ENCODE measurements at places on chromosomes 1 and 21.

DNA sequence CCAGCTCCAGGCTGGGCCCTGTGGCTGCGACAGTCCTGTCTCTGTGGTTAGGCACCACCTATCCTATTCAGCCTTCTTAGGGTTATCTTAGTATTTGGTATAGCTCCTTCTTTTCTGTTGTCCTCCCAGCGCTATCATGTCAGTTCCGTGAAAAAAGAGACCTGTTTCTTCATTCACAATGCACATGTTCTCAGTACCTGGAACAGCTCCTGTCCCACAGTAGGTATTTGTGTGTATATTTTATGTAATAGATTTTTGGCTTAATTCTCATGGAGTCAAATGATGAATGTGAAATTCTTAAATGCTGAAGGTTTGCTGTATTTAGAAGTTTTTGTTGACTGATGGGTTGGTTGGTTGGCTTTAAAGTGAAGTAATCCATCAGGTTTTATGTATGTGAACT, 279.7 kb downstream of the ST6GALNAC3 start:
- DNase-seq = no peak

DNA sequence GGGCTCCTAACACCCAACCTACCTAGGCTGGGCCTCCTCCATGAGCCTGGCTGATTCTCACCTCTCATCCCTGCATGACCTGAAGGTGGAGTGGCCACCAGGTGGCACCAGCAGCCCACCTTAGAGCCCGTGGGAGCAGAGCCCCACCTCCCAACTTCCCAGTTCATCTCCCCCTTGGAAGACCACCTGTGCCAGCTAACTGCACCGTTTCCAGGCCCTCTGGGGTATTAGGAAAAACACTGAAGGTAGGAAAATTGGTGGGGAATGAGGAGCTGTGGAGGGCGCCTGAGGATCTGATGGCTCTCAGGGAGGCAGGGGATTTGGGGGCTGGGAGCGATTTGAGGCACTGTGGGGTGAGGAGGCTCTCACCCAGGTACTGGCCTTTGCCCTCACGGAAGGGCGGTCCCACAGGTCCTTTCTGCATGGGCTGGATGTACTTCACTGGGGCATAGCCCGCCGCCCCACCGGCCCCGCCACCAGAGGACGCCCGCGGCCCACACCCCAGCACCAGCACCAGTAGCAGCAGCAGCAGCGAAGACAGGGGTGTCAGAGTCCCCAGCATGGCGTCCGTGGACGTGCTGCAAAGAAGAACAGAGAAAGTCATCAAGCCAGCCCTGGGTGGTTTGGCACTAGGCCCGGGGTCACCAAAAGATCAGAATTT, 11.1 kb downstream of the ADPRS start:
- peak; percentile 50 for DNase-seq

- peak; percentile 29 for DNase-seq
These were observed 2.2 kb downstream of the RNF19B start for GRCh38 chr1:32962248-32962896.

DNA sequence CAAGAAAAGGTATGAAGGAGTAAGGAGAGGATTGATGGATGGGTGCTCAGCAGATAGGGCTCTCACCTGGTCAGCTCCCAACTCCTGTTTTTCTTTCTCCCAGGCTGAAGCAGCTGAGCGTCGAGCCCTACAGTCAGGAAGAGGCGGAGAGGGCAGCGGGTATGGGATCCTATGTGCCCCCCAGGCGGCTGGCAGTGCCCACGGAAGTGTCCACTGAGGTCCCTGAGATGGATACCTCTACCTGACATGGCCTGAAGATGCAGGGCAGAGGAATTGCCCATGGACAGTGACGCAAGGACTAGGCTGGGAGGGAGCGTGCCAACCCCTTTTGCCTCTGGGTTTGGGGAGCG, 739 bp downstream of the ZNF593 start:
- no peak for DNase-seq

DNA sequence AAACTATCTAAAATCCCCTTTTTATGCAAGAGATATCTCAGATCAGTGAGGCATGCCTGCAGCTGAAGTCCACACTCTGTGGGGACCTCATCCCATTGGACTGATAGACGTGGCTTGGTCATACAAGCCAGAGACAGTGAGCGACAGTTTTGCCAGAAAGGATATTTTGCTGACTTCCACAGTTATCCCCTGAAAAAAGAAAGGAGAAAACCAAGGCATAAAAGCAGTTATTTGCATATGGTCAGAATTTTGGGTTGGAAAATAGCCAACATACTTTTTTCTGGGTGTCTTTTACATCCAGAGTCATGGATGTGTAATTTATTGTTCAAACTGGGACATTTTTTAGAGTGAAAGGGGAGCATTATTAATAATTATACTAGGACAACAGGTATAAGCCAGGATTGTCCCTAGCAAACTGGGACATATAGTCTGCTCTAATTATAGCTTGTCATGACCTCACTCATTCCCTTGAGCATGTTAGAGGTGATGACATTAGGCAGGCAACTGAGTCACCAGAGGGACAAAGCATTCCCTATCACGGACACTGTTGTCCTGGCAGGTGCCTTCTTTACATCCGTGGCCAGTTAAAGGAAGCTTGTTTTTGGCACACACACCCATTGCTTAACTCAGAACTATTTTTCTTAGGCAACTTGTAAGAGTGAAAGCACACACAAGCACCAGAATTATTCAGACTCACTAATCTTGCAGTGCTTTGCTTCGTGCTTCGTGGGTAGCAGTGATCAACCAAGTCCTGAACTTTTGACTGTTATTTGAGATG, 65.5 kb downstream of the PRRX1 start:
- DNase-seq = no peak

DNA sequence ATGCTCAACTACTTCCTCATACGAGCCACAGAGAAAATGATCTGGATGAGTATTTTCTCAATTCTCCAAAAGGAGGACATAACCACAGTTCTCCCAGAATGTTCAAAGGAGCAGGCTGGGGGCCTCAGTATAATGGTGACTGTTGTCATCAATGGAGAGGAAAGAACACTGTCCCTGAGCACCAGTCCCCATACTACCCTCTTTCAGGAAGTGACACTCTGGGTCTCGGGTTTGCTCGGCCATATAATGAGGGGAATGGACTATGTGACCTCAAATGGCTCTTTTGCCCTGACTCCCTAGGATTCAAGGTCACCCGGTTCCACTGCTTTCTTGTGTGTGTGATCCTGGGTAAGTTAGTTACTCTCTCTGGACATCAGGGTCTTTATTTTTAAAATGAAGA, 22.8 kb downstream of the SLC9A1 start:
- no peak for DNase-seq

- no peak for DNase-seq
These were observed 154.8 kb downstream of the C1orf21 start for GRCh38 chr1:184541537-184542152.

GRCh38 chr1:235929216-235929615, 62.5 kb upstream of the LYST start:
- no peak for DNase-seq

GRCh38 chr1:147769106-147769505, 8.7 kb upstream of the GJA5 start:
- no peak for DNase-seq

GRCh38 chr1:165877940-165878556, 50.6 kb downstream of the UCK2 start:
- DNase-seq = no peak

DNA sequence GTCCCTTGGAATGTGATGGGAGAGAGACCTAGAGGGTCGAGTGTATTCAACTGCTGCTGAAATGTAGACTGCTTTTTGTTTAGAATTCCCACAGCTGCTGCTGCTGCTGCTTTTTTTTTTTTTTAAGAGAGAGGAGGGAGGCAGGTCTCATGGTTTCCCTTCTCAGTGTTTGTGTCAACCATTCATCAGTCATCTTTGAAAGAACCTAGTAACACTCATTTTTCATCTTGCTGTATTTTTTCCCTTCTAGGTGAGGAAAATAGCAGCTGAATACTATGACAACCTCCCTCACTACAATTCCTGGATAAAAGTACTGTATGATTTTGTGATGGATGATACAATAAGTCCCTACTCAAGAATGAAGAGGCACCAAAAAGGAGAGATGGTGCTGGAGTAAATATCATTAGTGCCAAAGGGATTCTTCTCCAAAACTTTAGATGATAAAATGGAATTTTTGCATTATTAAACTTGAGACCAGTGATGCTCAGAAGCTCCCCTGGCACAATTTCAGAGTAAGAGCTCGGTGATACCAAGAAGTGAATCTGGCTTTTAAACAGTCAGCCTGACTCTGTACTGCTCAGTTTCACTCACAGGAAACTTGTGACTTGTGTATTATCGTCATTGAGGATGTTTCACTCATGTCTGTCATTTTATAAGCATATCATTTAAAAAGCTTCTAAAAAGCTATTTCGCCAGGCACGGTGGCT, 9.2 kb downstream of the DEGS1 start:
- no peak for DNase-seq

DNA sequence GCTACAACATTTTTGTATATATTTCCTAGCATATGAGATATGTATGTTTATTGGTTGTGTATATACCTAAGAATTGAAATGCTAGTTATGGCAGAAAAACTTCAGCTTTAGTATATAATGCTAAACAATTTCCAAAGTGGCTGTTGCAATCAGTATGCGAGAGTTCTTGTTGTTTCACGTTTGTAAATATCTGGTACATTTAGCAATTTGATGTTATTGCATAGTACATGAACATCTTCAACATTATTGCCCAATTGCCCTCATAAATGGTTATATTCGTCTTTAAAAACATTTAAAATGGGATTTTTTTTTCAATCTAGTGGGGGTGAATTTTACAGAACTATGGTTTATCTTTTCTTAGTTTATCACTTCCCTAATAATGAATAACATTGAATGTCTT, 86.2 kb upstream of the HP1BP3 start:
- DNase-seq = no peak

DNA sequence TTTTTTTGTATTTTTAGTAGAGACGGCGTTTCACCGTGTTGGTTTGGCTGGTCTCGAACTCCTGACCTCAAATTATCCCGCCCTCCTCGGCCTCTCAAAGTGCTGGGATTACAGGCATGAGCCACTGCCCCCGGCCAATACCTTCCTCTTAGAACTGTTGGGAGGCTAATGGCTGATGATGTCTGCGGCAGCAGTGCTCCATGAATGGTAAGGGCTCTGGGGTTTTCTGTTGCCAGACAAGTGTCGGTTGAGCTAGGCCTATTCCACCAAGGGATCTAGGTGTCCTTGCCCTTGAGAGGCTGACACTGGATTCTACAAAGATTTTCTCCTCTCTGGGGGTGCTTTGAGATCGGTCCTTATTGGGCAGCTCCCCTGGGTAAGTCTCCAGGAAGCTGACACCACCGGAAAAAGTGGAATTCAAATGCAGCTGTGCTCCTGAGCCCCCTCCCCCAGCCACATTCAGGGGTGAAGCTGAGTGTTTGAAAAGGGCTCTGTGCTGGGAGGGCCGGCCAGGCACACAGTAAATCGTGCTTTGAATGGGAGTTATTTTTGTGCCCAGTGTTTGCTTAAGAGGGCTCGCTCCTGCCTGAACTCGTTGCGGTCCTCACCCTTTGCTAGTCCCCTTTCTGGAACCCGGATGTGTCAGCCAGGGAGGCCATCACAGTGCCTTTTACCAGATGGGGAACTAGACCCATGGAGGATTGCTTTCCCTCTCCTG, 5.2 kb downstream of the SOX13 start:
- no peak for DNase-seq

- no peak for DNase-seq
These were observed 53.8 kb upstream of the HPDL start for GRCh38 chr1:45272913-45273371.

GRCh38 chr1:41621791-41622190, 137.3 kb upstream of the EDN2 start:
- no peak for DNase-seq

GRCh38 chr21:42845296-42845965, 33.9 kb downstream of the WDR4 start:
- DNase-seq = no peak

DNA sequence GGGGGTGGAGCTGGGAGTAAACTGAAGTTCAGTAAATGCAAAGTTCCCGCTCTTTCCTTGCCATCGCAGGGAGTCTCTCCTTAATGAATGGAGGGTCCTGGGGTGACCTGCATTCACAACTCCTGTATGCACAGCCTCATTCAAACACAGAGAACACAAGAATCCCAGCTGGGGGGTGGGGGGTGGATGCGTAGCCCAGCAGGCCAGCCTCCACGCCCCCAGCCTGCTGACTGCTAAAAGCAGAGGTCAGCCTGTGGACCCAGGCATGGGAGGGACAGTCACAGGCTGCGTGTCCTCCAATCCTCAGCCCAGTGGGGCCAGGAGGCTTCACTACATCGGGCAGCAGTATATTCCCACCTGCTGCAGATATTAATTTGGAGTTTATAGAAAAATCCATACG, 263.1 kb downstream of the GRIK3 start:
- no peak for DNase-seq

DNA sequence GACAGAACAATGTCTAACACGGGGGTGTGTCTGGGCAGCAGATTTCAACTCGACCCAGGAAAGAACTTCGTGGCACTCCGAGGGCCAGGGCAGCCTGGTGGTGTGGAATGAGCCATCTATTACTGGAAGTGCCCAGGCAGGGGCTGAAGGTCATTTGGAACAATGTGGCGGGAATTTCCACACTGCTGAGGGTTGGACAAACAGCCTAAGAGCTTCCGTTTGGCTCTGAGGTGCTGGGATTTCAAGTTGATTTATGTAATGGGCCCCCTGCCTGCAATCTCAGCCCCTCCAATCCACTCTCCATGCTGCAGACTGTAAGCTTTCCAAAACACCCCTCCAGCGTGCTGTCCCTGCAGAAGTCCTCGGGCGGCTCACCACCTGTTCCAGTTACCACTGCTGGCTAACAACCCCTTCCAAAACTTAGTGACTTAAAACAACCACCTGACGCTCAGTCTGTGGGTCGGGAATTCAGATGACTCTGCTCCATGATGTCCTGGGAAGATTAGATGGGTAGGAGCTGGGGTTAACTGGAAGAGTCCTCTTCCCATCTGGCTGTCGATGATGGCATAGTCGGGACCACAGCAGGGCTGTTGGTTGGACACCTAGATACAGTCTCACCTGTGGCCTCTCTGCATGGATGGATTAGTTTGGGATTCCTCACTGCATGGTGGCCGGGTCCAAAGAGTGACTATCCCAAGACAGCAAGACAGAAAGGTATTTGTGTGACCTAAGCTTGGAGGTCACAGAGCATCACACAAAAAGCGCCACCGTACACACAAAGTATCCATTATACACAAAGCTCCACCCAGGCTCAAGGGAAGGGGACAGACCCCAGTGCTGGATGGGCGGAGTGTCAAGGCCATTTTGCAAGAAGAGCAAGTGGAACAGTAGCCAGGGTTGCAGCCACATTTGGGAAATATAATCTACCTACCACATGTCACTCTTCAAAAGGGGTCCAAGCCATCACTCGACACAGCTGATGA, 89.7 kb upstream of the IFFO2 start:
- no peak for DNase-seq

All from kidney glomerular epithelial cell (primary cell).